ENCODE measurements at places on chromosomes 11 and 22. TPM values are rescaled to one million over a fixed set of nuclear protein-coding genes. Genes with fewer than 3 reads are reported as not detected.

- no peak for DNase-seq
These were observed 168.8 kb downstream of the RCN1 start for GRCh38 chr11:32259641-32260081.

DNA sequence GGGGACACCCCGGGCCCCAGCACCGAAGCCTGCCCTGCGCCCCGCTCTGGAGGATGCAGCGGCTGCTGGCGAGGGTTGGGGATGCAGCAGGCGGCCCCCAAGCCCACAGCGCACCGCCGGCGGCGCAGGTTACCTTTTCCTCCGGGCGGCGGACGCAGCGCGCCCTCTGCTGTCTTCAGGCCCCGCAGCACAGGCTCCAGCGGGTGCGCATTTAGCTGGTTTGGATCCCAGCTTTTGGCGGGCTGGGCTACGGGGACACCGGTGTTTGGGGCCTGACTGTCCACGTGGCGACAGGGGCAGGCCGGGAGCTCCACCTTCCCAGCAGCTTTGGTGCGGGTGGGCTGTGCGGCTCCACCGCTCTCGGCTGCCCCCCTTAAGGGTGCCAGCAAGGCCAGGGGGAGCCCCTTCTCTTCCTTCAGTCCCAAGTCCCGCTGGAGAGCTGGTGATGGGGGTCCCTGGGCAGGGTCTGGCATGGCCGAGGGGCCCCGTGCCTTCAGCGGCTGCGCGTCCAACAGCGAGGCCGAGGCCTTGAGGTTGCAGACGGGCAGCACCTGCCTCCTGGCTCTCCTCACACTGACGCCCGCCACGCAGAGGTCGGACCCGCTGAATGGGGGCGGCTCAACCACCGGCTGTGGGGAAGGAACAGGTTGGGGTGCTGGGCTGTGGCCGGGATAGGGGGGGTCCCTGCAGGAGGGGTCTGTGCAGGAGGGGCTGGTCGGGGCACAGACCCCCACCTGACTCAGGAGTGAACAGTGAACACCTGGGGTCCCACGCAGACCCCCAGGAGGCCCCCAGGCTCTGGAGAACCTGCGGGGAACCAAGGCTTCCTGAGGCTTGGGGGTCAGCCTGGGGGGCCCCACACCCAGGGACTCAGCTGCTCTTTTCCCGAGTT, 18.0 kb upstream of the IL17REL start:
- peak; percentile 85 for DNase-seq

The NAALADL1 gene
- 11.0 TPM for total RNA-seq

The NUP160 gene
- total RNA-seq = 38.2 TPM

DNA sequence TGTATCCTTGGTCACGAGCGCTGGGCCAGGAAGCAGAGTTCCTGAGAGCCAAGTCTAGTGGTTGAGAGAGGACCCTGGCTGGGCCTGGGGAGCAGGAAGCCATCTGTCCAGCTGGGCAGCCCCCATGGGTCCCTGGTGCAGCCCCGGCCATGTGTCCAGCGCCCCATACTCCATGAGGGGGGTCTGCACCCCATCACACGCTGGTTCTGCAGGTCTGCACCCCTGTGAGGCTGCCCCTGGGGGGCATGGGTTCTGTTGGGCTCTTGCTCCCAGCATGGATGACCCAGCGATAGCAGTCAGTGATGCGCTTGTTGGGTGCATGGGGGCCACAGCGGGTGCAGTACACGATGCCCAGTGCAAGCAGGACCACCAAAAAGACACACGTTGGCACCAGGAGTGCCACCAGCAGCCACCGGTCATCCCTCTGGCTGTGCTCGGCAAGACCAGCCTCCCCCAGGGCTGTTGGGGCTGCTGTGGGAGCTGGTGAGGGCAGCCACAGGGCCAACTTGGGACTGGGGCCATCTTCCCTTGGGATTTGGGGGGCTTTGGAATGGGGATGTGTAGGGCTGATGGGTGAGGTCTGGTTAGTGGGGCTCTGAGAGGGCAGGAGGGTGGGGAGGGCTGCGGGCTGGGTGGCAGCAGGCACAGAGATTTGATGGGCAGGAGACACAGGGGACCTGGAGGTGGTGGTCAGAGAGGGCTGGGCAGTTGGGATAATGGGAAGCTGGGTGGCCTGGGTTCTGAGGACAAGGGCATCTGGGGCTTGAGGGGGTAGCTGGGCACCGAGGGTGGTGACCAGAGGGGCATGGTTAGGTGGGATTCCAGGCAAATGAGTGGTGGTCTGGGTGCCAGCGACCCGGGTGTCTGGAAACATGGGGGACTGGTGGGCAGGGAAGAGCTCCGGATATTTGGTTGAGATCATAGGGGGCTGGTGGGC, 2.0 kb downstream of the CD248 start:
- DNase-seq = no peak

- peak; percentile 17 for DNase-seq
These were observed 93.2 kb downstream of the FAR1 start for GRCh38 chr11:13761716-13762115.

DNA sequence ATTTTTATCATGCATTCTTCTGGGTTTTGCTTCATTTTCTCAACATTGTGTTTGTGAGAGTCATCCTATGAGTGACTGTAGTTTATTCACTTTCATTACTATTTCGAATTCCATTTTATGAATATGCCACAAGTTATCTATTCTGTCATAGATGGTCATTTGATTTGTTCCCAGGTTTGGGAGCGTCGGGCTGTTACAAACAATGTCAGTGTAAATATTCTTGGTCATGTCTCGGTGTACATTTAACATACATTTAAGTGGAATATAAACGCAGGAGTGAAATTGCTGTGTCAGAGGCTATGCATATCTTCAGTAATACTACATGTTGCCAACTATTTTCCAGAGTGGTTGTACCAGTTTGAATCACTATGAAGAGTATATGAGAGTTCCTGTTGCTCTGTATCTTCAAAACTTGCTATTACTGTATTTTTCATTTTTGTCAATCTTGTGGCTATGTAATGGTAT, 2.4 kb downstream of the TRIM44 start:
- no peak for DNase-seq

DNA sequence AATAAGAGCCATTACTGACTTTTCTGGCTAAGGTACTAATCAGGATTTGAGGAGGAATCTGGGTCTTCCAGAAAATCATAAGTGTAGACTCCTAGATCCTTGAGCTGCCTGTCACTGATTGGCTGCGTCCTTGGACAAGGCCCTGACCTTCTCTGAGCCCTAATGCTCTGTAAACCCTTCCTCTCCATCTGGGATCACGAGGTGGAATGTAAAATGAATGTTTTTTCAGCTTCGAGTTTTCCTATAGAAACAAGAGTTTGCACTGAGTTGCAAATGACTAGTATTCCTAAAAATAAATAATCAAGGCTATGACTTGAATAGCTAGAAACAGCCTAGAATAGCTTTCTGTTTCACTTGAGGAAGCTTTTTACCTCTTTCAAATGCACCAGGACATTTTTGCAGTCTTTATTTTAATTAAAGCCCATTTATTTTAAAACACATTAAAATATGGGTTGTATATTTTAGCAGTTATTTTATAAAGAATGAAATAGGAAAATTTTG, 1.1 kb upstream of the DIXDC1 start:
- DNase-seq = no peak

The RGL4 gene
- not detected for total RNA-seq

The RAG2 gene
- not detected for total RNA-seq

- no peak for DNase-seq
These were observed 610.7 kb downstream of the NTM start for GRCh38 chr11:131980888-131981668.

DNA sequence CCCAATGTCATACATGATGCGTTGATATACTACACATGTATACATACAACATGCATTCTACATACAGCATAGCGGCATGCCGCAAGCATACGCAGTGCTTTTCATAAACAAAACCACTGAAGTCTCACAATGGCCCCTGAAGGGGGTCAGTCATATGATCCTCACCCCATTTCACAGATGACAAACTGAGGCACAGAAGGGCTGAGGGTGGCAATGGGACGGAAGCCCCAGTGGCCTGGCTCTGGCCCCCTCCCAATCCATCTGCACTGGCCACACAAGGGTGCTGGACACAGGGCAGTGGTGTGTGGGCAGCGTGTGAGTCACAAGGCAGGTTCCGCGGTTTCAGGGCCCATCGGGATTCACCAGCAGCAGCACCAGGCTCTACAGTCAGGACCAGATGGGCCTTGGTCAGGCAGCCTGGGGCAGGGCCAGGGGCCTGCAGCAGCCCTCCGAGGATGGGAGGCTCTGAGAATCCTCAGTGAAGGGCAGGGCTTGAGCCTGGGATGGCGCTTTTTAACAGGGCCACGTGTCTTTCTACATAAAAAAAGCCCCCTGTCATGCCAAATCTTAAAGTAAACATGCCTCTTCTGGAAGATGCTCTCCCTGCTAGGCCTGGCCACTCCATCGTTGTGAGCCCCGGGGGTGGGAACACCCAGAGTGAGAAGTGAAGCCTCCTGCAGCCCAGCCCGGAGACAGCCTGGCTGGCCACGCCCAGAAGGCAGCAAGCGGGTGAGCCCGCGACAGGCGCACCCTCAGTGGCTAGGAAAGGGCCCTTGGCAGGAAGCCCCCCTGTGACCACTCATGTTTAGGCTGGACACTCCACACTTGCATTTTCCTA, 206.5 kb downstream of the CTTN start:
- DNase-seq = no peak

DNA sequence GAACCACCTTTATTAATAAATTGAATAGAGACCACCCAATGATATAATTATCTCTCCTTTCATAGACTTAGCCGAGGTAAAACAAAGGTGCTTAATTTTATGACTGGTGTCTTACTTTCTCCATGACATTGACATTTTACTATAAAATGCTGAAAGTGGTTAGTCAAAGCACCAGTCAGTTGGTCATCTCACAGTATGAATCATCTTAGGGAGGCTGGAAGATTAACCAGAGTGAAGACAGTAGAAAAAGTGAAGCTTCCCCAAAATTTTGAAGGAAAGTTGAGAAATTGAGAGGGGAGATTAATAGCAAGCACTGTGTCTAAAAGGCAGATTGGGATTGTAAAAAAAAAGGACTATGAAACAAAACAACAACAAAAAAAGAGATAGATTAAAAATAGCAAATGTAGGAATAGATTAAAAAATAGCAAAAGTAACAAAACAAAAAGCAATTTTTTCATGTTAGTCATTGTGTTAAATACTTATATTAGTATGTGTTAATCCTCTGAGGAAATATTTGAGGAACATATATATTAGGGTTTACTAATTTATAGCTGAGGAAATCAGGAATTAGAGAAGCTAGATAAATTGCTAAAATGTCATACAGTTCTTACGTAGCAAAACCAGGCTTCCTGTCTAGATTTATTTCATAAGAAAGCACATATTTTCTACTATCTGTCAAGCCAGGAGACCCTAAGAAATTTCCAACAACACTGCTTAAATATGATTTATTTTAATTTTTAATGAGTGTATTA, 557.3 kb upstream of the ANO5 start:
- no peak for DNase-seq

The CERK gene
- 87.8 TPM for total RNA-seq

GRCh38 chr22:23159291-23159630, 14.0 kb downstream of the RAB36 start:
- no peak for DNase-seq

The DCDC1 gene
- total RNA-seq = 0.05 TPM
